ENCODE measurements at places on chromosomes 7 and 10.

- peak; percentile 5 for DNase-seq
Measured at GRCh38 chr10:63157845-63158624, 24.9 kb downstream of the NRBF2 start.

GRCh38 chr10:102352066-102352715, 43.3 kb upstream of the NFKB2 start:
- DNase-seq, result peak; percentile 44

- DNase-seq, result no peak
Measured at GRCh38 chr10:82251222-82251906, 376.4 kb downstream of the NRG3 start.

- DNase-seq, result no peak
Measured at GRCh38 chr10:8424555-8425211, 370.2 kb downstream of the GATA3 start.

All from effector memory CD4-positive, alpha-beta T cell (primary cell).